ENCODE measurements at places on chromosomes 3 and 15.

DNA sequence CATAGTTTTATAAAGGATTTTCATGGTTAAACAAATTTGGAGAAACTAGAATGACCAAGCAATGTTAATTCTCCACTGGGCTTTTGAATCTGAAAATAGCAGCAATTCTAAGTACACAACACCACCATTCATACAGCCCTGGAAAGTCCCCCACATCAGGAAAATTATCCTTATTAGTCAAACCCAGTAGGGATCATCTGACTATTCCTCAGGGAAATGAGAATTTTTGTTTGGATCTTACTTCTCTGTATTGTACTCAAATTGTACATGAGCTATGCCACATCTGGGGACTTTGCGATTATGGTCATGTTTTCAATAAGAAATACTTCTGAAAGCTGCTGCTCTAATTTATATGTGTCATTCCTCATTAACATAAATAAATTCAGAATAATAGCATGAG lies 46.0 kb downstream of the RARB start:
- DNase-seq = no peak

DNA sequence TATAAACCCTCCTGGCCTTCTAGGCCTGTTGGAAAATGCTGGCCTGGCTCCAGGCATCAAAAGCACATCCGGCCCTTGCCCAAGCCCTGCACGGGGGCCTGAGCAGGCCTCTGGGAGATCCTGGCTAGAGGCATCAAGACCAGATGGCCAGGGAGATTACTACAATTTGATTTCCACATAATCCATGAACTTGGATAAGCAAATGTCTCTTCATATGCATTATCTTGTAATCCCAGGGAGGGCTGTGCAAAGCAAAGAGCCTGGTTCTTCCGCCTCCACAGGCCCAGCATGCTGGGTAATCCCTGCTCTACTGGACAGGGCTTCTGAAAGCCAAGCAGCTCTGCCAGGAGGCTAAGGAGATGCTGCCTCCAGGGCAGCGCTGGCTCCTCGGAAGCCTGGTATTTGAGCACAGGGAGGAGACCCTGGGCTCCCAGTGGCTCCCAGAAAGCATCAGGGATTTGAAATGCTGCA lies 18.2 kb downstream of the MRPL46 start:
- no peak for DNase-seq

- no peak for DNase-seq
Observed at GRCh38 chr3:116661196-116661595, 48.4 kb upstream of the TUSC7 start.

DNA sequence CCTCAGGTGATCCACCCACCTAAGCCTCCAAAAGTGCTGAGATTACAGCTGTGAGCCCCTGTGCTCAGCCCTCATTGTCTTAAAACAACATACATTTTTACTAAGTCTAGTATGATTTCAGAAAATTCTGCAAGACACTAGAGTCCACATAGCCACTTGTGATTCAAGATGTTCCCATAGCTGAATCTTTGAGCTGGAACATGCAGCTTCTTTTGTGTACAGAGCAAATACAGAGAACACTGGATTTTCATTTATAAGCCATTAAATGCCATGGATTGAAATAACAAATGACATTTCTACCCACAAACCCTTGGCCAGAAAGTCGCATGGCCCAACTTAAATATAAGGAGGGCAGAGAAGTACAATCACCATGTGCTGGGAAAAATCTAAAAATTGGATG lies 1489.2 kb upstream of the GBE1 start:
- DNase-seq = no peak

DNA sequence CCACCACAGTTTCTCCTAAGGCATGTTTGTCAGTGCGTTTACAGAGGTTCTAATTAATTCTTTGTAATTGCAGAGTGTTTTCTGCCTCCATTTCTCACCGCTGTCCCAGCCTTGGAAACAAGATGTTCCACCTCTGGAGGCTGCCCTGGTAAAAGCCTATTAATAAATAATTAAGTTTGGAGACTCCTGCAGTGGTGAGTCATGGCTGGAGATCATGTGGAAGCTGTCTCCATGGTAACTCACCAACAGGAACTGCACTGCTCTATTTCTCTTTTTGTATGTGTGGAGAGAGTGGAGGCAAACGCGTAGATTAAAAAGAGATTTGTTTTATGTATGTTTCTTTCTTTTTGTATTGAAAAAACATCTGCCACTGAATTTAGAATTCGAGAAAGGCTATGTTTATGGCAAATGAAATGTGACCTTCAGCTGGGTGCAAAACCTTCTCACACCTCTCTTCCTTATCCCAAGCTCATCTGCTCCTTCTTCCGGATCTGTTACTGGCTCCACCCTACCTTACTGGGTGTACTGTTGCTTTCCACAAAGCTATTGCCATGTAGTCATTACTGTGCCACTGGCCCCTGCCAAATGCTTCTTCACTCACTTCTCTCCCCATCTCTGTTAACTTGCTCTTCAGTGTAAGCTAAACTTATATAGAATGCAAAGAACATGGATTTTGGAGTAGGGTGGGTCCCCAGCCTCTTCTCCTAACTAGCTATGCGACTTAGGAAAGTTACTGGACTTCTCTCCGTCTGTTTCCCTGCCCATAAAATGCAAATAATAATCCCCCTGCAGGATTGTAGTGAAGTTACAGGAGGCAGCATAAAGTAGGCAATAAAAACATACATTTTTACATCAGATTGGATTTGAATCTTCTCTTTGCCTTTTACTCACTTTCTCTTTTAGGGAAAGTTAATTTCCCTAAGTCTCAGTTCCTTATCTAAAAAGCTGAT lies 778.5 kb downstream of the NTRK3 start:
- DNase-seq = no peak

GRCh38 chr3:171788546-171789351 lies 21.5 kb downstream of the PLD1 start:
- no peak for DNase-seq

- peak; percentile 47 for DNase-seq
Observed at GRCh38 chr15:85793641-85794597, 806 bp downstream of the KLHL25 start.

GRCh38 chr15:39621976-39622375 lies 41.1 kb downstream of the THBS1 start:
- no peak for DNase-seq
